ENCODE measurements at places on chromosomes 3 and 15.

GRCh38 chr3:35241236-35241635 lies 398.1 kb upstream of the ARPP21 start:
- no peaks in the 10 kb centered on the region for H3K36me3 ChIP-seq
- H3K4me3 ChIP-seq: no peak overlapping the region
- DNase-seq: no peak
- H3K27ac ChIP-seq: no peak overlapping the region
- no peaks in the 10 kb centered on the region for H3K27me3 ChIP-seq
- H3K4me1 ChIP-seq: no peaks in the 10 kb centered on the region

GRCh38 chr3:12227833-12228232 lies 61.0 kb upstream of the PPARG start:
- no peak overlapping the region for H3K4me3 ChIP-seq
- no peak for DNase-seq
- no peak overlapping the region for H3K27ac ChIP-seq
- no peaks in the 10 kb centered on the region for H3K4me1 ChIP-seq

- no peaks in the 10 kb centered on the region for H3K27me3 ChIP-seq
- H3K36me3 ChIP-seq: no peaks in the 10 kb centered on the region
- no peak within 1 kb of the TSS for H3K4me3 ChIP-seq
- no peak within 1 kb of the TSS for H3K27ac ChIP-seq
- H3K4me1 ChIP-seq: no peaks in the 10 kb centered on the region
These were observed at the start of gene ECE2 for GRCh38 chr3:184275961-184276910. ECE2 (plus strand) TSS chr3:184276022; CDS start chr3:184276154, 132 bp downstream.

GRCh38 chr15:57297163-57297593 lies 79.1 kb upstream of the CGNL1 start:
- H3K4me3 ChIP-seq: no peak overlapping the region
- DNase-seq: no peak
- H3K27ac ChIP-seq: no peak overlapping the region
- no peaks in the 10 kb centered on the region for H3K36me3 ChIP-seq

DNA sequence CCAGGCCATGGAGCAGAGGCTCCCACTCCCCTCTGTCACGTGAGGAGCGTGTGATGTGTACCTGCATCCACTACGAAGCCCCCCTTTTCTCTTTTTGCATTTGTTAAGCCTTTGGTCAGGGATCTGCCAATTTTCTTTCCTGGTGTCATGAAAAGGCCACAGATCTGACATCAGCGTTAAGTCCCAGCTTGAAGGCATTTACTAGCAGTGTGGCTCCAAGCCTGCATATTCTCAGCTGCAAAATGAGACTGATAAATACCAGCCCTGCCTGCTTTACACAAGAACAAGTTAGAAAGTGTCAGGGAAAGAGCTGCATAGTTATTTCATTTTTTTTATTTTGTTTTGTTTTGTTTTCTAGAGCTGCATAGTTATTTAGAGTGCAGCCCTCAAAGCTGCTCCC lies 2.3 kb upstream of the ANKRD63 start:
- no peaks in the 10 kb centered on the region for H3K27me3 ChIP-seq
- H3K27ac ChIP-seq: no peak overlapping the region
- no peaks in the 10 kb centered on the region for H3K4me1 ChIP-seq
